ENCODE measurements at places on chromosomes 2 and 18.

GRCh38 chr18:10851824-10852319 lies 297.5 kb downstream of the PIEZO2 start:
- no peak for DNase-seq

GRCh38 chr18:70271742-70272141 lies 17.1 kb upstream of the SOCS6 start:
- no peak for DNase-seq

DNA sequence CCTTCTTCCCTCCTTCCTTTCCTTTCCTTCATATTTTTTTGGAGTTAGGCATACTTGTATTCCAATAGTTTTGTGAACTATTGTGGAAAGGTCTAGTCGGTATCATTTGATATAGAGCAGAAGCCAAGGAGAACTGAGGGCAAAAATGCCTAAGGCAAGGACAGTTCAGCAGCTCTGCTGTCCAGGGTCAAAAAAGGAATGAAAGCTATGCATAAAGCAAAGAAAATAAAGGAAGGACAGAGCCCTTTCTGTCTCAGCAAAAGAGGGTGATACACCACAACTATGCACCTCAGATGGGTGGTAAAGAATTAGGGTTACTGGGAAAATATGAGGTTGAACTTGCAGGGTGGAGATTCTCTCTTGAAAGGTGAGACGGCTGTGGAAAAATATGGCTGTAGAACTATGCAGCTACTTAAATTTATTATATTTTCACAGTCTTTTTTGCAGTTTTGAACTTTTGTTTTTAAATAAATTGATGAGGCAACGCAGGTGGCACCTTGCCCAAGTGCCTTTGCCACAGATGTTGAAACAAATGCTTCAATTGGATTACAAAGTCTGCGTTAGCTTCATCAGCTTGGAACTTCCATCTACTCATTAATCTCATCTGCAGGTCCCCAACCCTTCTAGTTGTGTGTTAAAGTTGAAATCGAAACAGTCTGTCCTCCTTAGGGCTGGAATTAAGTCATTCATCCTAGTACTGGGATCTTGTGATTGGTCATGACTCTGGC lies 20.8 kb downstream of the LHCGR start:
- DNase-seq, result no peak

DNA sequence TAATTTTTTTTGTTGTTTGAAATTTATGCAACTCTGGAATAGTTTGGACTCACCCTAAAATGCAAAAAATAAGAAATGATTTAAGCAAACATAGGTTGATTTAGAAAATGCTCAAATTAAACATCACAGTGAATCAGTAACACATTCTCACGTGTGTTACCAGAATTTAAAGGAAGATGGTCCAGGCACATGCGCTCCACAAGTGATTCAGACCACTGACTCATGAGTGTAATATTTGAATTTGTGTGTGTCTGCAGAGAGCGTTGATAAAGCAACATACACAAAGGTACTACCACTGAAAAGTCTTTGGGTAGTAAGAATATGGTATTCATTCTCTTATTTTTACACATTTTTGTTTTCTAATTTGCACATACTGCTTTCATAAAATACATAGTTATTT lies 7.9 kb downstream of the SS18 start:
- DNase-seq, result no peak

GRCh38 chr18:57771193-57771592 lies 31.9 kb downstream of the ATP8B1 start:
- DNase-seq, result no peak

- DNase-seq, result no peak
Observed at GRCh38 chr2:70047451-70047850, 39.8 kb upstream of the PCBP1 start.

GRCh38 chr2:197461057-197461456 lies 7.7 kb downstream of the COQ10B start:
- DNase-seq, result no peak

GRCh38 chr2:143029141-143029540 lies 100.1 kb upstream of the ARHGAP15 start:
- DNase-seq, result no peak

DNA sequence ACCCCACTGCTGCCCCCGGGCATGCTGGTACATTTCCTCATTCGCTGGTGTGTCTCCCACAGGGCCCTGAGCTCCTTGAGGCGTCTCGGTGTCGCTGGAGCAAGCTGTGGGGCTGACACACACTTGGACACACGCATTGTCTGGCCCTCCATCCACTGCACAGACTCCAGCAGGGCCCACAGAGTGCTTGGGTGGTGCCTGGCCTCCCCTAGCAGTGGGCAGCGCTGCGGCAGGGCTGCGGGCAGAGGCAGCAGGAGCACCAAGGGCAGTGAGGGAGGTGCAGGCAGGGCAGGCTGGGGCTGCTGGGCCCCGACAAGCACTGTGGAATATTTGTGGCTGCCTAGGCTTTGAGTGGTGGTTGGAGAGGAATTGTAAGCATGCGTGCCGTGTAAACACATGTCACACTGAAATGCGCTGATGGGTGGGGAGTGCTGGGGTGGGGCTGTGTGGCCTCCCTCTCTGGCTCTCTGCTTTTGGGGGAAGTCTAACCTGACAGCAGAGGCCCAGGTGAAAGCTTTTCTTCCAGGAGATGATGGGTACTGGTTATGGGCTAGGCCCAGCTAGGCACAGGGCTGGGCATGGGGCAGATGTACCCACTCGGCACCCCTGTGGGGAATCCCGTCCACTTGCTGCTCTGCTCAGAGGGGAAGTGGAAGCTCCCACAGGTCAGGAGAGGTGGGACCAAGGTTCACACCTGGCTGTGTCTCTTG lies 55.5 kb upstream of the HS6ST1 start:
- no peak for DNase-seq

DNA sequence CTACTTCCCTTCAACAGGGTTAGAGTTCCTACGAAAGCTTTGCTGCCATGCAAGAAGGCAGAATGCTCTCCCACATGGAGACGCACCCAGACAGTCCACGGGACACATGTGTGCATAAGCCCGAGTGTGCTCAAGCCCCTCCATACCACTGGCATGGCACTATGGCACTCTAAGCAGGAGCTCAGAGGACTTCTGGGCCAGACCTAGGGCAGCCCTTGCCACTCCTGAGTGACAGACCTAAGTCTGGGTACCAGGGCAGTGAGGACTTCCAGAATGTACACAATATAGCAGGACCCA lies 11.4 kb upstream of the ARID5A start:
- DNase-seq, result no peak

DNA sequence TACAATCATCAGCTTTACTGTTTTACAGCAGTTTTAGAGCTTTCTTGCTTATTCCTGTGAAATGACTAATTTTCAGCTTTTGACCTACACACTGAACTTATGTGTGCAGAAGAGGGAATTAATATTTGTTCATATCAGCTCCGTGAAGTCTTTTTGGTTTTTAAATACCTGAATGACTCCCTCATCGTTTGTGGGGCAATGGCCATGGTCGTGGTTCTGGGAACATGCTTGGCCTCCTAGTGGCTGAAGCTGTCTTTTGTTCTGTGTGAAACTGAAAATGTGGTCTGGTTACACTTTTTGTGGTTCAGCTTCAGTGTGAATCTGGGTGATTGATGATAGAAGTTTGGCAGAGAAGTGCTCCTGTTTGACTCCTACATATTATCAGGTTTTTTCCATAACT lies 408.1 kb downstream of the THSD7B start:
- no peak for DNase-seq

- no peak for DNase-seq
Observed at GRCh38 chr2:156787517-156787916, 351.3 kb downstream of the GPD2 start.

- no peak for DNase-seq
Observed at GRCh38 chr2:20612925-20613916, 37.7 kb downstream of the HS1BP3 start.

DNA sequence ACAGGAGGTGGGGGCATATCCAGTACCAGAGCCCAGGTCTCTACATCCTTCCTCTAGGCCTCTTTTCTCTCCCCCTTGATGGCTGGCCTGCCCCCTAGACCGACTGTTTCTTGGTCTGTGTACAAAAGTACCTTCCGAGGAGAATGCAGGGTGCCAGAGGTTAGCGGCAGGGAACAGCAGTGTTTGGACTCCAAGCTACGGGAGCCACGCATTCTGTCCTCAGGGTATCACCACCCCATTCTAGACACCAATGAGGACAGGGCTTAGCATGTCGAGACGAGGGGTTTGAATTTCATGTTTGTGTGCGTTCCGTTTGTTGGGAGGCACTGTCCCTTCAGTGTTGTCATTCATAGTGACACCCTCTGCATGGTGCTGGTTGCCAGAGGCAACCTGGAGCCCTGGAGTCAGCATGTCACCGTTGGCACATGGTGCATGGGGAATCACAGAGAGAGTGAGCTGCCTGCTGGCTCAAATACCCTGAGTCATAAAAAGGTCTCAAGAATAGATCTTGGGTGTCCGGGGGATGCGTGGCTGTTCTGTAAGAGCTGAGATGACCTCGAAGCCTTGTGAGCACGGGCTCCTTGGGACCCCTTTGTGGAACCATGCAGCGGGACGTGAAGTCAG lies 57.2 kb upstream of the LDLRAD4 start:
- DNase-seq, result no peak

DNA sequence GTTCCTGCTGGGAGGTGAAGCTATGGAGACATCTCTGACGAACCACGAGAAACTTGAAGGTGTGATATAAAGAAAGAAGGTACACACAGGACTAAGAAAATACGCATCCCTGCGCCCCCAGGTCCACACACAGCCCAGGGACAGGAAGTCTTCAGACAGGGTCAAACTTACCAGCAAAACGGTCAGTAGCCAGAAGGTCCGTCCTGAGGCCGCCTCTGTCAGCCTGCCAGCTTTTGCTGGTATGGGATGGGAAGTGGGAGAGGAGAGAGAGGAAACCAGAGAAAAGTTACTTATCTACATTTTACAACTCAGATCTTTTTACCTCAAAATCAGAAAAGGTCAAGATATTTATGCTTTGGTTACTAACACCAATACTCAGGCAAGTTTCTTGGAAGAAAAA lies 47.2 kb downstream of the HDLBP start:
- DNase-seq, result no peak

DNA sequence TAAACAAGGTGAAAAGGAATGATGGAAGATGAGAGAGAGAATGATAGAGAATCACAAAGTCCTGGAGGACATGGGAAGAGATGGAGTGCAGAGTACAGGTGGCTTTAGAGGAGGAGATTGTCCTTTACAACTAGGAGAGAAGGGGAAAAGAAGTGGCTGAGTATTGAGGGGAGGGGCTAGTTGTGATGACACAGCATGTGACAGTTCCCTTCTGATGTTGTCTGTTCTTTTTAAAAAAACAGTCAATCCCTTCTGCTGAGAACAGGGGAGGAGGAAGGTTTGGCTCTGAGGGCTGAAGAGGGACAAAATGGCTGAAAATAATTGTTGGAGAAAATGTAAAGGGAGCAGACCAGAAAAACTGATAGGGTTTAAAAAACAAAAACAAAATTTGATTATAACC lies 44.0 kb downstream of the STEAP3 start:
- DNase-seq, result no peak

DNA sequence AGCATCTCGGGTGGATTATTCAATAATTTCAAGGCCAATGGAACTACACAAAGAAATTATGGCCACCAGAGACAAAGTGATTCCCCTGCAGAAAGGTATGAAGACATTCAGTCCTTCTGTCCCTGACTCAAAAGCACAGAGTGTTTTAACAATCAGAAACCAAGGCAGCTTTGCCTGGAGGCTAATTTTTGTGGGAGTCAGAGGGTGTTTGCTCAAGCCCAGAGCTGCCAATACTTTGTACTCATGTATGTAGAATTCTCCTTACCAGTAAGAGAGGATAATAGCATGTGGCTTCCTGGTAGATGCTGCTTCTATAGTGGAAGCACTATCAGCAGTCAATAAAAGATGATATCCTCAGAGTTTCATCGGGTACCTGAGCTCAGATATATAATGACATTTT lies 178.4 kb downstream of the KCNE4 start:
- DNase-seq, result no peak

DNA sequence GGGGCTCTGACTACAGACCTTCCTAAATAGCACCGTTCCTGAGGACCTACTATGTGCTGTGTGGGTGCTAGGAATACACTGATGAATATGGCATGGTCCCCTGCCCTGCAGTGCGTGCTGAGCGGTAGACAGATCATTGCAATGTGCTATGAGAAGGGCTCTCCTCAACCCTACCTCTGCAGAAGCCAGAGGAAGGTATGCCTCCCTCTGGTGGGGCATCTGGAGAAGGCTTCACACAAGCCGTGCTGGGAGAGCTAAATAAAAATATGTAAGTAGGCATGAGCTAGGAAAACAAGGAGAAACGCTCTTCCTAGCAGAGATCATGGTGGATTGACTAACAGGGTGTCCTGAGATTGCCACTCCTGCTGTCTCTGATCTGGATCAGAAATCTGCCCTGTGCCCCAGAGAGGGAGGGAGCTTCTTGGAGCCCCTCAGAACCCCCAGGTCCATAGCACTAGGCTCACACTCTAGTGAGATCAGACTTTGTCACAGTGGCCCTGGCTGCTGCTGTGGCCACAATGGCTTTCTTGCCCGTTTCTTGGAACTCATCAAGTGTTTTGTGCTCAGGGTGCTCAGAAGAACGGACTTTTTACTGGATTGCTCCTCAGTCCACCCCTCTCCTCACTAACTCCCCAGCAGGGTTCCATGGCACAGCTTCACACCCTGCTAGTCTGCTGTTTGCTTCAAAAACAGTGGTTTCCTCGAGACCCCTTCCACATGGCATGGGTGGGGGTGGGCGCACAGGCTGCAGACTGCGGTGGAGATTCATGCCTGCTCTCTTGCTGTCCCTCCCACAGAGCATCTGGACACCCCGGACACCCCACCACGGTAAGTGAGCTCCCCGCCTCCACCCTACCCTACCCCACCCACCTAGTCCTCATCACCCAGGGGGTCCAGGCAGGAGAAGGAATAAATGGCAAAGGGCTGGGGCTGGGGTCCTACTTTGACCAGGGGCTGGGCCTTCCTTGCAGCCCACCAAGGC lies 14.2 kb downstream of the SIGLEC15 start:
- DNase-seq, result peak; percentile 83

GRCh38 chr2:18238209-18238608 lies 322.2 kb downstream of the RDH14 start:
- DNase-seq, result no peak

- DNase-seq, result no peak
Observed at GRCh38 chr2:30764021-30764800, 43.0 kb downstream of the CAPN13 start.

GRCh38 chr18:57748770-57749603 lies 54.1 kb downstream of the ATP8B1 start:
- DNase-seq, result no peak
